Activated CD4-positive, alpha-beta T cell treated with anti-CD3 and anti-CD28 coated beads, Interleukin-2, amount 50 U/mL, for 4 hours (primary cell): ENCODE measurements at places on chromosomes 2 and 18.

DNA sequence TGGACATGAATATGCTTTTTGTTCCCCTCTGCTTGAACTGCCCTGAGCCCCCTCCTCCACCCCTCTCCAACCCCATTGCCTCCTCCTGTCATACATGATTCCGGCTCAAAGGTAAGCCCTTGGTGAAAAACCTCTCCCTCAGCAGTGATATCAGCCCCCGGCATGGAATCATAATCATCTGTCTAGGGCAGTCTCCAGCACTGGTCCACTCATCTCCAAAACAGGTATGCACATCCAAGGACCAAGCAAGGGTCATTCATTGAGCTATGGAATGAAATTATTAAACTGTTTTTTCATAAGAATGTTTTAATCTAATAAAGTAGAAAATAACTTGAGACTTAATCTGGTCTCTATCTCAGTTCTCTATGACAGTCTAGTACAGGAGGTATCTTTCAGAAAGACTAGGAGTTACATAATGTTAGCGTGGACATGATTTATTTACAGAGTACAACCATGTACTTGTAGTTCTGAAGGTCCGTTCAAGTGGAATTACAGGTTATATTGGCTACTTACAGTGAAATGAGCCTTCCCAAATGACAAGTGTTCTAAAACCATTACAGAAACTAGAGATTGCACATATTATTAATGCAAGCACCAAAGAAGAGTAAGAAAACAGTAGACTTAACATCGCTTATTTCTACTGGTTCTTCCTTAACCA is 75.2 kb downstream of the ACVR1 start:
- no peak for DNase-seq

- no peak for DNase-seq
Measured at GRCh38 chr18:47108998-47109405, 41.3 kb downstream of the HDHD2 start.

- no peak for DNase-seq
Measured at GRCh38 chr2:144281476-144281875, 238.4 kb downstream of the ZEB2 start.

DNA sequence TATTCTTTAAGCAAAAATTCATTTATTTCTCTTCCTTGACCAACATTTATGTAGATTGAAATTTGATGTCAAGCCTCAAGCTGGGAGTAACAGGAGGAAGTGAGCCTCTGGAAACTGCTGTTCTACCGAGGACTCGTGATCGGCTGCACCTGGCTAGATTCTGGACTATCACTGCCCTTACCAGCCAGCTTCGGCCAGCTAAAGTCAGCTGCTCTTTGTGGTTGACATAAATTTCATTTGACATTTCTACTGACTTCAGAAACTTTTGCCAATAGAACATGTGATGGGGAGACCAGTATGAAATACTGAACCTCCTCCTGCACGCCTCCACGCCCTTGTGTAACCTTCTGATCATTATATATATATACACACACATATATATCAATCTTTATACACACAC is 74.2 kb upstream of the RGPD5 start:
- no peak for DNase-seq

DNA sequence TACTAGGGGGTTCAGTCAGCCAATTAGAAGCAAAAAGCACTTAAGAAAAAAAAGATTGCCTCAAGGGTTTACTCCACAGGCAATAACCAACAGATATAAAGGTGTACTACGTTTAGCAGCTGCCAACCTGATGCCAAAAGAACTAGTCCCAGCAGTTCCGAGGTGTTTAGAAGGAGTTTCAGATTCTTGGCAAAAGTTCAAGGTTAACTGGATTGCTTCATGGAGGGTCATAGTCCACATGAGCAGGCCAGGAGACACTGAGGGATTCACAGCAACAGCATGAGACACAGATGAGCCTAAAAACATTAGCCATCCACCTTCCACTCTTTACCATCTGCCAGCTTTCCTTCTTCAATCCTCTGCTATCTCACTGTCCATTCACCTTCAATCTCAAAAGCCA is 4.9 kb upstream of the DNAH7 start:
- no peak for DNase-seq

DNA sequence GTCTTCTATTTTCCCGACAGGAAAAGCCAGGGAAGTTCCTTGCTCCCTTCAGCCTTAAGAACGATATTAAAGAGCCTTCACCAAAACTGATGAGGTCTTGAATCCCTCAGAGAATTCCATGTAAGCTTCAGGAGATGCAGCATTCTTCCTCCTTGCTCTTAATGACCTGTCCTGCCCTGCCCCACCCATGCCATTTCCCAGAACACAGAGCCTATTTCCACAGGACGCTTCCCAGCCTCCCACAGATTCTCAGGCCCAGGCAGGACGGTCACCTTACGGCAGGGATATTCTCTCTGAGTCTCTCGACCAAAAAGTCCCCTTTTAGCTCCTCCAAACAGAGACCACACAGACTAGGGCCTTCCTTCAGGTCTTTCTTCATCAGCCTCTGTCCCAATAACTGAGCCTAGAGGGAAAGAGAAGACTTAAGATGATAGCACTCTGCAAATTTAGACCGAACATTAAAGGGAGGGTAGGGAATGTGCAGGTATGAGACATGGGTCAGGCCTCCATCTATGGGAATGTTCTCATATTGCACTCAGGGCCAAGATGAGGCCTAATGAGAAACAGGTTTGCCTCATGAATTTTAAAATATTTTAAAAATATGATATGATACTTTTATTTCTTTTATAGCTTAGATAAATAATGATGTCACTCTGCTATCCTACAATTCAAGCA is 62.1 kb downstream of the COBLL1 start:
- no peak for DNase-seq

- DNase-seq = no peak
Measured at GRCh38 chr18:12497296-12497695, 89.6 kb downstream of the PRELID3A start.

- no peak for DNase-seq
Measured at GRCh38 chr18:66662632-66663031, 58.7 kb upstream of the CDH19 start.

- DNase-seq = no peak
Measured at GRCh38 chr2:118665784-118666529, 181.5 kb downstream of the EN1 start.

DNA sequence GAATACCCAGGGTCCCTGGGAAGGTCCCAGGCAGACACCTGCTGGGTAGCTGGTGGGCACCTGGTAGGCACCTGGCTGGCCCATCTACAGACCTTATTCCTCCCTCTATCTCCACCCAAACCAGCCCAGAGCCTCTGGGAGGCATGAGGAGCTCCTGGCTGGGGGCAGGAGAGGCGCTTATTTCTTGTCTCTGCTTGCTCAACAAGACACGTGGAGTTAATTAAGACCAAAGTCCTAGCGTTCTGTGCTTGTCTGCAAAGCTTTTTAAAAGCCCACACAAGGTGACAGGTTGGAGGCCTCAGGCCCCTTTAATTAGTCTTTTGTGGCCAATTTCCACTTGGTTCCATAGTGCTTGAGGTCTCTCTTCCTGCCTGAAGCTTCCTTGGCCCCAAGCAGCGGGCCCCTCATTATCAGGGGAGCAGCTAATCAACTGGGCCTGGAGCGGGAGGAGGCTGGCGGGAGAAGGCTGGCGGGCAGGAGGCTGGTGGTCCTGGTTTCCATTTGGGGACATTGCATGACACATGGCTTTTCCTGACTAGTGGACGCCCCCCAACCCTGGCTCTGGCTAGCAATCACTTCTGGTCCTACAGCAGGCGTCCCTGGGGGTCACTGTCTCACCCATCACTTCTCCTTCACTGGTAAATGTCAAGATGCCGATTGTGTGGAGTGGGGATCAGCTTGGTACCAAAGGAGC is 65.4 kb upstream of the HDAC4 start:
- DNase-seq = no peak

DNA sequence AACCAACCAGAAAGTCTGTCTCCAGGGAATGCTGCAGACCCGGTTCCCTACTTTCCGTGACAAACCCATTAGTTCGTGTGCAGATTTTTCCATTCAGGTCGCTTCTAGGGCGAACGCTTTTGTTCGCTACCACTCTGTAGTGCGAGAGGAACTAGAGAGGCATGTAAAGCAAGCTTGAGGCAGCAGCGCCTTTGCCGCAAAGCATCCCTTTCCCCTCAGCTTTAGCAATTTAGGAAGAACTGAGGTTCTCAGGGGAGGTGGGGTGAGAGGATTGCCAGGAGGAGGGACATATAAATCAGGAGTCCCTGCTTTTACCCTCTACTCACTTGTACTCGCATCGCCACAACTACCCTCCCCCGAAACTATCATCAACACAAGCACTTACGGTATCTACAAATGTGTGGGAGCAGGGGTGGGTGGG is 748 bp upstream of the ZNF804A start:
- no peak for DNase-seq

DNA sequence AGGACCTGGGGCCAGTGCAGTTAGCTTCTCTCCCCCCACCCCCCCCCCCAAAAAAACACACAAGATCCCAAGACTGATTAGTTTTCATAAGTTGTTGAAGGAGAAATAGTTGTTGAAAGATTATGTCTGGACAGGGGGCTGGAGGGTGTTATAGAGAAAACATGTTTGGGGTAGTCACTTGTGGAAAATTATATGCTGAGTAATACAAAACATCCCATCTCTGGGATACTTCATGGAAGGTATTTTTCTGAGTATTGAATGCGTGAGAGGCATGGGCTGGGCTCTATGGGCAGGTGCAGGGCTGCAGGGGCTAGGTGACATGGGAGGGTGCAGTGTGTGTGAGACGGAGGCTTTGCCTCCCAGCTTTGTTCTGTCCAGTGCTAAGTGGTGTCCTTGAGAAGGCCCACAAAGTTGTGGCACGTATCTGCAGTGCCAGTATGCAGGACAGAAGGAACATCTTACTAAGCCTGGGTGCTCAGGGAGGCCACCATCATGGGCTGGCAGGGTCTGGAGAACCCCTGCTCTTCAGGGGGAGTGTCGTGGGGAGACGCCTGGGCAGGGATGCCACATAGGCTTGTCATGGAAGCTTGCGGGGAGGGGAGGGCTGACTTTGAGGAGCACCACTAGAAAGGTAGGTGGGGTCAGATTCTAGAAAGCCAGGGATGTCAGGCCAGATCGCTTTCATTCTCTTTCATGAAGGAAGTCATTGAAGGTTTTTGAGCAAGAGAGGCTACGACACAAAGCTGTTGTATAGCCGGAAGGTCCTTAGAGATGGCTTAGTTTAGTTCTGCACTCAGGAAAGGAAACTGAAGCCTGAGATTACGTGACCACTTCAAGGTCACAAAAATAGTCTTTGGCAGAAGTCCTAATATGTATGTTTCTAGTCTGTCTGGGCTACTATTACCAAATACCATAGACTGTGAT is 232.0 kb downstream of the LDLRAD4 start:
- DNase-seq = no peak

DNA sequence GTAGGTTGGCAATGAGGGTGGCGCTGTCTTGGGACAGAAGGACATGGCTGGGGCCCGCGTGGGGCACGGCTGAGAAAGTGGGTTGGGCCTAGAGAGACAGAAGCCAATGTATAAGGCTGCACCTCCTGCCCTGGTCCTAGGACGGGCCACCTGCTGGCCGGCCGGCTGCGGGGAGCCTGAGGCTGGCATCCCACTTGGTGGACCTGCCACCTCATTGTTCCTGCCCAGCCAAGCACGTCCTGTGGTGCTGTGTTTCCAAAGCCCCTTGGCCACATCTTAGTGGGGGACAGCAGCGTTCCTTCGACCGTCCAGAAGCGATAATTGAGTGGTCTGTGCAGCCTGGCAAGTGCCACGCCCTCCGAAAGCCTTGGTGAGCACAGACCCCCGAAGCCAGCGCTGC is 223.9 kb downstream of the LDLRAD4 start:
- DNase-seq = no peak

DNA sequence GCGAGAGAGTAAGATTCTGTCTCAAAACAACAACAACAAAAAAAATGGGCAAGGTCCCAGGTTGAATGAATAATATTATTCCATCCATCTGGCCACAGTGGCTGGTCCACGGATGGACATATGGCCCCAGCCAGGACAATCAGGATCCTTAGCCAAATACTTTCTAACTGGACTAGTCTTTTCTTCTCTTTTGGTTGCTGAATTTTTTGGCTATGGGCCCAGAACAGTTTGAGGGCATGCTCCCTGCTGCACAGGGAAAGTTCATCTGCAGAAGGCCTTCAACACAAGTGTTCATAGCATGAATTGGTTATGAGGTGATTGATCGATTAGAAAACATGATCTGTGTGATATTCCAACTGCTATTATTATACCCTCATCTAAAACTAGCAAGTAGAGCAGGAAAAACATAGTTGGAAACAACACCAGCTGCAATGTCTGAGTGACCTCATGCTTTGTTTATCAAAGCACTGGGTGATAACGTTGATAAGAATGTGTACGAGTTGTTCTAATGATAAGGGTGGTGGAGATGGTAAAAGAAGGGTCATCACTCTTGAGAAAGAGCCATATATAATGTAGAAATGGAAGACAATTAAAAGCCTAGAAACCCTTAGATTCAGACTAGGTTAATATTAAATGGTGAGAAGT is 47.8 kb upstream of the RNF103 start:
- no peak for DNase-seq

- DNase-seq = no peak
Measured at GRCh38 chr2:156021146-156022040, 311.1 kb downstream of the NR4A2 start.

GRCh38 chr18:66548747-66549146 is 55.1 kb downstream of the CDH19 start:
- DNase-seq = no peak

DNA sequence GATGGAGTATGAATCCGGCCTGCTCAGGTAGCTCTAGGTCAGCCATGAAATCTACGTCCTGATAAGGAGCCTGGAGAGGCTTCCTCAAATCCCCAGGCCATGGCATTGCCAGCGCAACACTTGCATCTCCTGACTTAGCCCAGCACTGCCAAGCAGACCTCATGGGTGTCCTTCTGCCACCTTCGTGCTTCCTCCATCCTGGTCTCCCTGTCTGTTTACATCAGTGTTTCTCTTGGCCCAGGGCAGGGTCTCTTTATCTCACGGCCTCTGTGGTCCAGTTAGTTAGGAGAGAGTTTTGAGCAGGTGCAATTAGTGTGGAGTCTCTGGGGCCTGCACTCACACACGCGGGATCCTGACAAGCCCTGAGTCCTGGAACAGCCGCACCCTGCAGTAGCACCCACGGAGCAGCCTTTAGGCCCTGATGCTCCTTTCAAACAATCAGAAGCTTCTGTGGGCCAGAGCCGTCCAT is 193.1 kb upstream of the ARL4C start:
- no peak for DNase-seq

GRCh38 chr2:219995399-219995798 is 368.0 kb downstream of the SLC4A3 start:
- no peak for DNase-seq

DNA sequence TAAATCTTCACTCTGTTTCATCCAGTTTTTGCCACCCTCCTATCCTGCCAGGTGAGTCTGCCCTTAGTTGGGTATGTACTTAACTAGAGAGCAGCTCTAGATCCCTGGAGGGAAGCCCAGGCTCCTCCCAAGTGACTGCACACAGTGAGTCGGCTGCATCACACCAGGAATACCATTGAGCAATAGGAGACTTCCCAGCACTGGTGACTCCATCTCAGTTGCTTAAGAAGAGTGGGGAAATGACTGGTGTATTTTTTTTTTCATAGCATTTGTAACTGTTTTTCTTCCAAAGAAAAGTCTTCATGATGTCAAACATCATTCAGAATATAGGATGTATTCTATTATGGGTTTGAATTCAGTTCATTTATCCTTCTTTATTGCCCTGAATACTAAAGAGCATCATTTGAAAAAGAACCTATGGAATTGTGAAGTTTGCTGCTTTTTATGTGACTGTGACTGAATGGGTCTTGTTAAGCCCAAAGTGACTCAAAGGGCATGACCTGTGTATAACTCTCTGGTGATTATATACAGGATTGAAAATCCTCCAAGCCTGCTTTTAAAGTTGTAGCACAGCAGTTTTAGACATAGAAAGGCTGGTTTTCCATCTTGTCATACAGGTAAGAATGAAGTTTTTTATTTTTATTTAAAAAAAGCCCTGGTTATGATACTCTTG is 84.3 kb downstream of the MAP3K20 start:
- DNase-seq = no peak
